ENCODE measurements at places on chromosomes 3 and 15.

DNA sequence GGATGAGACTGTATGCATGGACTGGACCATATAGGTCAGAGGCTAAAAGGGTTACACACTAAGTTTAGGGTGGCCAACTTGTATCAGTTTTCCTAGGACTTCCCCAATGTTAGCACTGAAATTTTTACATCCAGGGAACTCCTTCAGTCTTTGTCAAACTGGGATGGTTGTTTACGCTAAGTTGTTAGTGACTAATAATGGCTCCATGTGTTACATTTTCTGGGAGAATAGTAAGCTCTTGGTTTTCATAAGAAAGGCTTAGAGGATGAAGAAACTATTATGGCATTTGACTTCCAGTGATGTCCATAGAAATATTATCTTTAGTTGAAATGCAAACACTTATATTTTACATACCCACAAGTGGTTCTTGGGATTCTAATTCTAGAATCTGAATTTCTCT is 57.9 kb upstream of the ST3GAL6 start:
- DNase-seq = no peak

GRCh38 chr3:192883512-192883911 is 34.1 kb downstream of the MB21D2 start:
- DNase-seq = no peak

- no peak for DNase-seq
These were observed 387.3 kb downstream of the FGF12 start for GRCh38 chr3:192340031-192340430.

GRCh38 chr15:40487816-40488682 is 17.3 kb downstream of the CHST14 start:
- DNase-seq = no peak

DNA sequence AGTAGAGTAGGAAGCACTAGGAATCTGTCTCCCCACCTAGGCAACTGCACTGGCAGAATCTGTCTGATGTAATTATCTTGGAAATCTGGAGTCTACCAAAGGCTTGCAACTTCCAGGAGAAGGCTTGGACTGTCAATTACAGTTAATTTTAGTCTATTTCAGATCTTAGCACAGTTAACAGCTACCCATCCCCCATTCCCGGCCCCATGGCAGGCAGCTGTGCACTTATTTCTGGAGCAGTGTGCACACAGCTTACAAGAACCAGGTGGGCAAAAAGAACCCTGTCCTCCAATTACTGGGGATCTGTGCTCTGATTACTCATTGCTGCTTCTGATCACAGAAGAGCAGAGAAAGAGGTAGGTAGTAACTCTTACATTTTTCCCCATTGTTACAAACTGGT is 12.3 kb upstream of the CDAN1 start:
- DNase-seq = no peak

- DNase-seq = no peak
These were observed 12.8 kb downstream of the UBXN7 start for GRCh38 chr3:196419386-196419785.

GRCh38 chr15:70995383-70995970 is 102.9 kb downstream of the LRRC49 start:
- no peak for DNase-seq

GRCh38 chr15:36594556-36595090 is 15.2 kb downstream of the CDIN1 start:
- DNase-seq = no peak
